HepG2 (cell line): ENCODE measurements at places on chromosomes 2 and 18. TPM values are rescaled to one million over a fixed set of nuclear protein-coding genes. Genes with fewer than 3 reads are reported as not detected.

DNA sequence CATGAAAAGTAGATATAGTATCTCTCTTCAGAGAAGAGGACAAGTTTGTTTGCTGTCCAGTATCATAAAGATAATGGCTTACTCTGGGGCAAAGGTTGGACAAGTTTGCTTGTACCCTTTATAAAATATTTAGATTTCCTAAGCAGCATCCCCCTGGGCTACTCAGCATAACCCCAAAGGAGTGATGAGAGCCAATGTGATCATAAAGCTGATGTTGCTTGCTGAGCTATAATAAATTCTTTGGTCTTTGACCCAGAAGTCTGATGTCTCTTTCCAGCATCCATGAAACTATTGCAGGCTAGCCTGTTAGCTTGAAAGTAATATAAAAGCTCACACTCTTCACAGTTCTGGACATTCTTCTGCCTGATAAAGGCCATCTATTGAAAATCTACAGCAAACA is 138.3 kb upstream of the STON1 start:
- H3K36me3 ChIP-seq, result no peaks in the 10 kb centered on the region
- no peaks in the 10 kb centered on the region for H3K27me3 ChIP-seq
- H3K4me3 ChIP-seq, result no peak overlapping the region
- peaks cover 20% of the 10 kb centered on the region for H3K4me1 ChIP-seq
- no peak for DNase-seq

The TSPYL6 gene
- not detected in 2 replicates for total RNA-seq

The SH3RF3 gene
- total RNA-seq, result 0.04 TPM in 1 of 2 replicates, not detected in the other

DNA sequence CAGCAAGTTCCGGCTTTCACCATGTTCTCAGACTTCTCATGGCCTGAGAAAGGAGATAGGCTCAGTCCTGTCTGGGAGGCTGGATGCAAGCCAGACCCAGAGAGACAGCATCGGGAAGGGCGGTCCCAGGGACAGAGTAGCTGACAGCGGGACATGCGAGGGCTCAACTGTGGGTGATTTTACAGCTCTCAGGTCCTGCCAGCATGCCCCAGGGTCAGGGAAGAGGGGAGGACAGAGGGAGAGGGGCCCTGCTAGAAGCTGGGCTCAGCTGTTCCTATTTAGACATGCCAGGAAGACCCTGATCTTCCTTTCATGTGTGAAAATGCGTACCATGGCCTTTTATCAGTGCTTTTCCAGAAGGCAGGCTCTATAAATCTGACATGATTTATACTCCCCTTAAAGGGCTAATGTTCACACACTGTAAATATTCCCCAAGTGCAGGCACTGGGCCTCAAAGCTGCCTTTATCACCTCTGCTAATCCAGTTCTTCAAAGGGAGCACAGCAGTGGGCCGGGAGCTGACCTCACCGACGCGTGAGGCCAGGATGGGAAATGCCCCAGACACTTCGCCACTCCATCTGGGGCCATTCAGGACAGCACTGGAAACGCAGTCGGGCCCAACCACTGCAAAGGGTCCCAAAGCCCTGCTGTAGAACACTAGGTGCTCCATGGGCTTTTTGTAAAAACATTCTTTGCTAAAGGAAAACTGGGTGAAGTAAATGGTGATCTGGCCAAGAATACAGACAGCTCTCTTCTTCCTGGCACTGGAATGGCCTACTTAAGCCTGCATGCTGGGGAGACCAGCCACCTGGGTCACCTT is 96.1 kb upstream of the LMAN1 start:
- no peak for DNase-seq
- H3K4me3 ChIP-seq, result no peak overlapping the region
- H3K36me3 ChIP-seq, result no peaks in the 10 kb centered on the region
- H3K27me3 ChIP-seq, result peaks cover 71% of the 10 kb centered on the region; the same call in 2 of the 3 replicates

The RIT2 gene
- total RNA-seq, result not detected in 2 replicates

The CYTIP gene
- total RNA-seq, result not detected in 2 replicates

The PSMA8 gene
- total RNA-seq, result not detected in 2 replicates

The SRD5A2 gene
- total RNA-seq, result not detected in 2 replicates

DNA sequence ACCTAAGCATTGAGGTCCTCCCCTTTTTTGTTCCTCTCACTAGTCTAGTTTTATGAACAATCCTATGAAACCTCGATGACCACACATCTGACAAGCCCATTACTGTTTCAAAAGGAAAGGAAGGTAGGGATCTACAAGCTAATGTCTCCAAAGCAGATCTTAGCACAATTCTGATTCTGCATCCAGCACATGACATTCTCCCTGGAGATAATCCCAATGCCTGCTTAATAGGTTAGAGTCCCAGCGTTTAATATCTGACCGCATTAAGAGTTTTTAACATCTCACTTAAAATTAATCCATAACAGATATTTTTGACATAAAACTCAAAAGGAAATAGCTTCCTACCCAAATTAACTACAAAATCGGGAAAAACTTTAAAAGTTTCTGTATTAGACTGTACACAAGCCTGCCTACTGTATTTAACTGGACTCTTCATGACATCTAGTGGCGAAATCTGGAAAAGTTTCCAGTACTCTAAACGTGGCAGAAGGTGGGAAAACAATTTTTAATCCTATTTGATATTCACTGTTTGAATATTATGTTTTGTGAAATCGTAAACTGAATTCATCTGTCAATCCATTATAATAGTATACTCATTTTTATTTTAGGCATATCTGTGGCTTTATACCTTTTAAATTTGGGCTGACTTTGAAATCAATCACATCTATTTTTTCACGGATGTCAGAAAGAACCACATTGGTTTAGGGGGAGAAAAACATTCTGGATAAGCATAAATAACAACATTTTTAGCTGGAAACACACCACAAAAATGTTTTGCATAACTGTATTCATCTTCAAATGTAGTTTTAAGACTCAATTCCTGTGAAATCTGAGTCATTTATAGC is 62.4 kb downstream of the TXNL1 start:
- no peak overlapping the region for H3K27ac ChIP-seq
- H3K4me1 ChIP-seq, result peaks cover 6% of the 10 kb centered on the region
- H3K4me3 ChIP-seq, result no peak overlapping the region
- peak; percentile 36 for DNase-seq
- H3K27me3 ChIP-seq, result no peaks in the 10 kb centered on the region
- H3K36me3 ChIP-seq, result no peaks in the 10 kb centered on the region

The TMEM182 gene
- total RNA-seq, result 8.9 and 10.6 TPM in 2 replicates

The CLASP1 gene
- 47.9 and 63.6 TPM in 2 replicates for total RNA-seq

GRCh38 chr2:35526741-35527140 is 828.8 kb upstream of the CRIM1 start:
- H3K36me3 ChIP-seq, result no peaks in the 10 kb centered on the region
- no peaks in the 10 kb centered on the region for H3K4me1 ChIP-seq
- no peak overlapping the region for H3K27ac ChIP-seq
- H3K27me3 ChIP-seq, result no peaks in the 10 kb centered on the region
- DNase-seq, result no peak

The RAB27B gene
- total RNA-seq, result not detected in 2 replicates

The ATIC gene
- 89.8 and 276 TPM in 2 replicates for total RNA-seq

DNA sequence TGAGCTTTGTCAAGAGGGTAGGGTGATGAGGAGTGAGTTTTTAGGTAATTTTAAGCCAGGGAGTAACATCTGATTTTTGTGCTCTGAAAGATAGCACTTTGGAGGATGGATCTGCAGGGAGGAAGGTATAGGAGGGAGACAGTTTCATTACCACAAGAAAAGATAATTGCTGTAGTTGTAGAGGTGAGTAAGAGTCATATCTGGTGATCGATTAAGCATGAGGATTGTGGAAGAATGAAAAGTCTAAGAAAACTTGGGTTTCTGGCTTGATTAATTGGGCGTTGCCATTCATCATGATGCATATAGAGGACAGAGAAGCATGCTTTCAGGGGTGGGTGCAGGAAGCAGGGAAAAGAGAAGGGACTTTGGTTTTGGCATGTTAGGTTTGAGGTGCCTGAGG is 18.5 kb downstream of the KCMF1 start:
- no peaks in the 10 kb centered on the region; the same call in 2 of the 3 replicates for H3K36me3 ChIP-seq
- no peak for DNase-seq
- no peak overlapping the region for H3K27ac ChIP-seq
- H3K4me1 ChIP-seq, result peaks cover 44% of the 10 kb centered on the region
- no peak overlapping the region for H3K4me3 ChIP-seq

GRCh38 chr18:79200546-79201268 is 131.5 kb downstream of the ATP9B start:
- no peaks in the 10 kb centered on the region for H3K27me3 ChIP-seq
- no peak overlapping the region for H3K27ac ChIP-seq
- DNase-seq, result no peak
- H3K4me3 ChIP-seq, result no peak overlapping the region
- H3K4me1 ChIP-seq, result no peaks in the 10 kb centered on the region

DNA sequence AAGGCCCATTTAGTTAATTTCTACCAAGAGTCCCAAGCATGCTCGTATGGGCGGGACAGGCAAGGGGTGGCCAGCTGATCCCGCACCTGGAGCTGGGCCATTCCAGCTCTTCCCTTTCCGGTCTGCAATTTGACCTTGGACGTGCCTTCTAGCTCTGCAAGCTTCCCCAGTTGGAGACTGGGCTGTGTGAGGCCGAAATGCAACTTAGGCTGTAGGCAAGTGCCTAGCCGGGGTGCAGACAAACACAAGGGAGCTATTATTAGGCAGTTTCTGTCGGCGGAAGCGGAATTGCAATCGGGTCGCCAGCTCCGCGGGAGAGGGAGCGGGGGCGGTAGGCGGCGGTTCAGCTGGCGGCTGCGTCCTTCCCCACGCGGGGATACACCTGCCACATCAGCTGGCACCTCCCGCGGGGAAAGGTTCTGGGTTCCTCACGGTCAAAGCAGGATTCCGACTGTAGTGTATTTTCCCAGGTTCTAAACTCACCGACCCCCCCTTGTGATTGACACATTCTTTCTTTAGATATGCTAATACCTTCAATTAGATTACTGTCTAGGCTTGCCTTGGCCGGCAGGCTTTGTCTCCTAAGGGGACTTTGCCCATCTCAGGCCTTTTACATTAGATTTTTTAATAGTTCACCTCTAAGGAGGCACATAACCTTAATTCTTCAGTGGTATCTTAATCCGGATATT is 17.1 kb upstream of the ZNF532 start:
- H3K27ac ChIP-seq, result no peak overlapping the region
- H3K27me3 ChIP-seq, result peaks cover 20% of the 10 kb centered on the region; the same call in 2 of the 3 replicates
- H3K36me3 ChIP-seq, result no peaks in the 10 kb centered on the region
- no peak overlapping the region for H3K4me3 ChIP-seq

- DNase-seq, result no peak
- H3K4me1 ChIP-seq, result no peaks in the 10 kb centered on the region
- no peaks in the 10 kb centered on the region for H3K27me3 ChIP-seq
- no peak overlapping the region for H3K27ac ChIP-seq
- no peak overlapping the region for H3K4me3 ChIP-seq
Observed at GRCh38 chr2:144770616-144771230, 250.8 kb upstream of the ZEB2 start.

The SLC4A3 gene
- 0.10 and 0.18 TPM in 2 replicates for total RNA-seq

- H3K4me3 ChIP-seq, result no peak overlapping the region
- H3K27me3 ChIP-seq, result no peaks in the 10 kb centered on the region
- H3K4me1 ChIP-seq, result no peaks in the 10 kb centered on the region
Observed at GRCh38 chr18:36316246-36316645, 18.7 kb downstream of the FHOD3 start.

- no peak overlapping the region for H3K4me3 ChIP-seq
- H3K27me3 ChIP-seq, result peaks cover 36% of the 10 kb centered on the region
- no peaks in the 10 kb centered on the region for H3K36me3 ChIP-seq
- DNase-seq, result no peak
- no peak overlapping the region for H3K27ac ChIP-seq
Observed at GRCh38 chr2:46196871-46197462, 100.2 kb upstream of the EPAS1 start.

GRCh38 chr2:120443946-120444345 is 98.0 kb downstream of the INHBB start:
- DNase-seq, result no peak
- H3K27ac ChIP-seq, result no peak overlapping the region
- H3K4me3 ChIP-seq, result no peak overlapping the region
- H3K4me1 ChIP-seq, result peaks cover 43% of the 10 kb centered on the region
- H3K36me3 ChIP-seq, result no peaks in the 10 kb centered on the region

The ACTG2 gene
- total RNA-seq, result 0.13 and 0.14 TPM in 2 replicates

- H3K4me1 ChIP-seq, result no peaks in the 10 kb centered on the region
- H3K4me3 ChIP-seq, result no peak overlapping the region
- H3K27me3 ChIP-seq, result no peaks in the 10 kb centered on the region
- no peak for DNase-seq
- no peak overlapping the region for H3K27ac ChIP-seq
Observed at GRCh38 chr2:28842042-28842441, 28.1 kb downstream of the TRMT61B start.

DNA sequence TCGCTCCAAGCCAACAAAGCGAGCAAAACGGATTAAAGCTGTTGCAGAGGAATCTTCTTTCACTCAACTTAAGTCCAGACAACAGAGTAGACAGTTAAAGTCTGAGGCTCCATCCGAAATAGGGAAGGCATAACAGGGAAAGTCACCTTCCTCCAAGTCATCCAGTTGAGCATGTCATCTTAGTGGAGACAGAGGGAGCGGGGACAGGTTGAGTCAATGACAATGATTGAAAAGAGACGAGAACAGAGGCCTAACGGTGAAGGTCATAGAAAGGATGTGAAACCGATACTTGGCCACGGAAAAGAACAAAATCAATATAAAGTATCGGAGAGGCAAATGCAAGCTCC is 455 bp downstream of the C18orf32 start:
- H3K36me3 ChIP-seq, result peaks cover 2% of the 10 kb centered on the region; the same call in 1 of the 2 replicates
- H3K4me3 ChIP-seq, result peak overlapping the region; percentile 83
- no peak for DNase-seq
- H3K27me3 ChIP-seq, result no peaks in the 10 kb centered on the region; the same call in 2 of the 3 replicates
- peak overlapping the region; percentile 83 for H3K27ac ChIP-seq

The FOXI3 gene
- not detected in 2 replicates for total RNA-seq

- H3K27ac ChIP-seq, result no peak overlapping the region
- no peak overlapping the region for H3K4me3 ChIP-seq
- peaks cover 18% of the 10 kb centered on the region for H3K36me3 ChIP-seq
- H3K4me1 ChIP-seq, result no peaks in the 10 kb centered on the region
- DNase-seq, result no peak
Observed at GRCh38 chr2:152587187-152587947, 129.9 kb downstream of the PRPF40A start.

The C2orf80 gene
- not detected in 2 replicates for total RNA-seq

DNA sequence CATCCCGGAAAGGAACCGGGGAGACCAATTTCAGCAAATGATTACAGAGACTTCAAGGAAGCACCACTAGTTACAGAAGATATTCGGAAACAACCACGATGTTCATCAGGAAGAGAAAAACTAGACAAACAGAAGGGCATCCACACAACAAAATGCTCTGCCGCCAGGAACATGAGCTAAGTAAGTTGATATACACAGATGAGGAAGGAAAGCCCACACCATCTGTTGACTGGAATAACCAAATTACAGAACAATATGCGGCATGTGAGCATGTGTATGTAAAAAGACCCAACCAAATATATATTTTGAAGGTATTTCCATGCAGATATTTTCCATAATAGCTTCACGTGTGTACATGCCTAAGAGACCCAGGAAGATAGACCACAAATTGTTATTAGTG is 47.0 kb downstream of the ACKR3 start:
- no peak overlapping the region for H3K4me3 ChIP-seq
- no peaks in the 10 kb centered on the region for H3K36me3 ChIP-seq
- no peak for DNase-seq

DNA sequence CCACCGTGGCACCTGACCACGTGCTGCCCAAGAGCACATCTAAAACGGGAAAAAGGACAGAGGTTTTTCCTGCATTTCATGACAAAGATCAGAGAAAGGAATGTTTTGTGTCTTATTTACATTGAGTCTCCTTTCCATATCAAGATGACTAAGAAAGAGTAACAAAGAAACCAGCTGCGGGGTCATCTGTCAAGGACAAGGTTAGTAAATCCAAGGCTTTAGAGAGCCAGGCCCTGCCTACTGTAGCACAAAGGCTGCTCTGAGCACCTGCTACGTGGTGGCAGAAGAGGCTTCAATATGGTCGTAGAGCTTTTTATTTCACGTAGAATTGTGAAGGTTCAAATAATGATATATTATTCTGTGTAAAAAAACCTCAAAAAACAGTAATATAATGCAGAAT is 51.0 kb downstream of the PRELID3A start:
- H3K4me3 ChIP-seq, result no peak overlapping the region
- DNase-seq, result peak; percentile 6
- peaks cover 3% of the 10 kb centered on the region for H3K36me3 ChIP-seq
- no peaks in the 10 kb centered on the region for H3K27me3 ChIP-seq
